Vein endothelial cell (primary cell): ENCODE measurements at places on chromosomes 5 and 9. TPM values are rescaled to one million over a fixed set of nuclear protein-coding genes. Genes with fewer than 3 reads are reported as not detected.

The HAVCR1 gene
- not detected in 2 replicates for total RNA-seq

The STKLD1 gene
- 0.33 and 1.6 TPM in 2 replicates for total RNA-seq

The DMRTA1 gene
- 0.33 and 0.86 TPM in 2 replicates for total RNA-seq

The FABP6 gene
- not detected in 2 replicates for total RNA-seq

The SLC6A18 gene
- not detected in 2 replicates for total RNA-seq

The DAB2 gene
- 153 and 158 TPM in 2 replicates for total RNA-seq

The TEX48 gene
- total RNA-seq, result not detected in 2 replicates

The FOXI1 gene
- under 0.01 TPM in 1 of 2 replicates, not detected in the other for total RNA-seq

The C5orf58 gene
- total RNA-seq, result not detected in 2 replicates

The ZNF483 gene
- 2.8 and 2.9 TPM in 2 replicates for total RNA-seq

The NEUROG1 gene
- total RNA-seq, result not detected in 2 replicates

The CDK9 gene
- 110 and 120 TPM in 2 replicates for total RNA-seq

The WNT8A gene
- total RNA-seq, result under 0.01 TPM in 1 of 2 replicates, not detected in the other

The PDE8B gene
- 0.10 TPM in 1 of 2 replicates, not detected in the other for total RNA-seq

The KIF20A gene
- total RNA-seq, result 33.6 and 61.7 TPM in 2 replicates

The PCDHA1 gene
- total RNA-seq, result not detected in 2 replicates

The GBGT1 gene
- total RNA-seq, result 17.3 and 36.9 TPM in 2 replicates

The KIF24 gene
- 2.0 and 3.7 TPM in 2 replicates for total RNA-seq

The MIER3 gene
- 27.3 and 29.1 TPM in 2 replicates for total RNA-seq

The LURAP1L gene
- total RNA-seq, result 2.3 and 7.2 TPM in 2 replicates

The PHYHD1 gene
- 0.19 and 1.3 TPM in 2 replicates for total RNA-seq

The ECM2 gene
- under 0.01 TPM in 1 of 2 replicates, not detected in the other for total RNA-seq
